Right ventricle myocardium inferior (tissue), 1 donor: ENCODE measurements at places on chromosomes 5 and 9. TPM values are rescaled to one million over a fixed set of nuclear protein-coding genes. Genes with fewer than 3 reads are reported as not detected.

DNA sequence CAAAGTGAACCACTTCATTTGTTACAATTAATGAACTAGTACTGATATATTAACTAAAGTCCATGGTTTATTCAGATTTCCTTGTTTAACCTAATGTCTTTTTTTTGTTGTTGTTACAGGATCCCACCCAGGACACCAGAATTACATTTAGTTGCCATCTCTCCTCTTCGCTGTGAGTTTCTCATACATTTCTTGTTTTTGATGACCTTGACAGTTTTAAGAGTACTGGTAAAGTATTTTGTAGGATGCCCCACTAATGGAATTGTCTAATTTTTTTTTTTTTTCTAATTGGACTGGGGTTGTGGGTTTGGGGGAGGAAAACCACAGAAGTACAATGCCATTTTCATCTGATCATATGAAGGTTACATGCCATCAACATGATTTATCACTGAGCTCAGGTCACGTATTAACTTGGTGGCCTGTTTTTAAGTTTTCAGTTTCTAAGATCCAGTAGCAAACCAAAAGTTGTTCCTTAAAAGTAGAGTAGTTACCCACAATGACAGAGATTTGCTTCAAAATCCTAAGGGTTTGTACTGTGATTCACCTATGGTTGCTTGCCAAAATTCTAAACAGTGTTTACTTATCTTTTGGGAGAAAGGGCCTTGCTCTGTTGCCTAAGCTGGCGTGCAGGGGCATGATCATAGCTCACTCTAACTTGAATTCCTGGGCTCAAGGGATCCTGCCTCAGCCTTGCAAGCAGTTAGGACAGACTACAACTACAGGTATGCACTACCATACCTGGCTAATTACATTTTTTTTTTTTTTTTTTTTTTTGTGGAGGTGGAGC, 4.5 kb upstream of the OTULIN start:
- no peak for DNase-seq

The LNPEP gene
- total RNA-seq: 49.6 TPM

DNA sequence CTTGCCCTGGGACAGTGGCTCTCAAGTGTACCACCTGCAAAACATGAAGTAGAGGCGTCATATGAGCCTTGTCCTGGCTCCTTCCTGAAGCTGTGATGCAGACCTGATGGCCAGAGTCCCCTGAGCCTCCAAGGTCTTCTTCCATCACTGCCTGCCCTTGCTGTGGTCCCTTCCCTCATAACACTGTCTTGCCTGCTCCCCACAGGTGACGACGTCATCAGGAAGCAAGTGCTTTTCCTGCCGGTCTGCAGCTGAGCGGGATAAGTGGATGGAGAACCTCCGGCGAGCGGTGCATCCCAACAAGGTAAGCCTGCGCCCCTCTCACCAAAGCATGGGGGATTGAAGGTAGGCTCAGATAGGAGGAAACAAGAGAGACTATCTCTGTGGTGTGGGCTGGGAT, 107.3 kb downstream of the DAB2IP start:
- DNase-seq: no peak

GRCh38 chr5:135851915-135852845, 17.7 kb downstream of the SLC25A48 start:
- DNase-seq: peak; percentile 51

The OCLN gene
- total RNA-seq: 1.5 TPM

The ZDHHC11B gene
- total RNA-seq: 14.7 TPM

- no peak for DNase-seq
Observed at GRCh38 chr5:177495243-177496060, 2.0 kb downstream of the PDLIM7 start.

GRCh38 chr5:39360471-39361111, 3.7 kb downstream of the C9 start:
- DNase-seq: no peak

GRCh38 chr5:134101686-134102439, 12.6 kb upstream of the TCF7 start:
- DNase-seq: no peak

DNA sequence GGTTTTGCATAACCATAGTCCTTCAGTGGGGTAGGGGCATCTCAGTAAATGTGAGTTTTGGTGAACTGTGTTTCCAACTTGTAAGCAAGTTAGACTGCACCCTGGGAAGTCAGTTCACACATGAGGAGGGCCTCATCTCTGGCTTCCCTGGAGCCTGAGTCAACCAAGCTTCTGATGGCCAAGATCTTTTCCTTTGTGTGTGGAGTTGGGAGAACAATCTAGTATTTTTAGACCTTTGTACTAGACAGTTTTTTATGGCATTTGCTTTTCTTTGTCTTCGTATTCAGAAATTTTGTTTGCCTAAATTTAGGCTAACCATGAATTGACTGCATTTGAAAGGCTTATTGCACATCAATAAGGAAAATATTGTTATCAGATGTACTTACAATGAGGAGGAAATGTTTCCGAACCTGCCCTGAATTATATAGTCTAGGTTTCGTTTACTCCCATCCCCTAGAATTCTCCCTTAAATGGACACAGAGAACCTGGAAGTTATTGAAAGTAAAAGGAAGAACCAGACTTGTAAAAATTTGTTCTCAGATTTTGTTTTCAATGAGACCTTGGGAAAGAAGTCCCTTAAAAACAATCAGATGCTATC, 204.6 kb downstream of the AOPEP start:
- no peak for DNase-seq

DNA sequence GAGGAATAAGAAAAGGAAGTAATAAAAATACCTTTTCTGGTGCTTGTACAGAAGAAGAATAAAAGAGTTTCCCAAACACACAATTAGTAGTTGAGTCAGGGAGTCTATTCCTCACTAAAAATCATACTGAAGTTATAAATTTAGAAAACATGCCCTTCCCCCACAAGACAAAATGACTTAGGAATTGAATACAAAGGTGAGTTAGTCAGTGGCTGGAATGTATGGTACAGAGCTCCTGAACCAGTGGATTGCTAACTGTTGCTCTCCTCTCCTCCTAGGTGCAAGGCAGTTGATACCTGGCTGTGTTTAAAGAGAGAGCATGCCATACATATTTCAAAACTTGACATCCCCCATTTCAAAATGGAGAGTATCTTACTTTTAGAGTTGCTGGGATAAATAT, 1.9 kb downstream of the GDA start:
- DNase-seq: no peak

- no peak for DNase-seq
Observed at GRCh38 chr5:891837-892393, 686 bp downstream of the BRD9 start.

DNA sequence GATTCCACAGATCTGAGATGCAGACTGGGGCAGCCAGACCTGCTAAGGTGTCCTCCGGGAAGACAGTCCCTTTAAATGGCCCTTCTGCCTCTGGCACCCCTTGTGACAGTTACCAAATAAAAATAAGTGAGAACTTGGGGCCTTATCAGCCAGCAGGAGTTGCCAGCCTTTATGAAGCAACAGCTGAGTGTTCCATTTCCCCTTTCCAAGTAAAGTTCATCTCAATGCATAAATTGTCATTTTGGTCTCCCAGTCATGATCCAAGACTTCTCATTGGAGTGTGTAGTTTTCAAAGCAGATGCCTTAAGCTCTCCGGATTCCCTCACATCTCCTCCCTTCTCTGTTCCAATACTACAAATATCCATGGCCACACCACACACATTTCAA, 4.1 kb downstream of the PTCH1 start:
- DNase-seq: no peak

The SPEF2 gene
- total RNA-seq: 1.1 TPM

DNA sequence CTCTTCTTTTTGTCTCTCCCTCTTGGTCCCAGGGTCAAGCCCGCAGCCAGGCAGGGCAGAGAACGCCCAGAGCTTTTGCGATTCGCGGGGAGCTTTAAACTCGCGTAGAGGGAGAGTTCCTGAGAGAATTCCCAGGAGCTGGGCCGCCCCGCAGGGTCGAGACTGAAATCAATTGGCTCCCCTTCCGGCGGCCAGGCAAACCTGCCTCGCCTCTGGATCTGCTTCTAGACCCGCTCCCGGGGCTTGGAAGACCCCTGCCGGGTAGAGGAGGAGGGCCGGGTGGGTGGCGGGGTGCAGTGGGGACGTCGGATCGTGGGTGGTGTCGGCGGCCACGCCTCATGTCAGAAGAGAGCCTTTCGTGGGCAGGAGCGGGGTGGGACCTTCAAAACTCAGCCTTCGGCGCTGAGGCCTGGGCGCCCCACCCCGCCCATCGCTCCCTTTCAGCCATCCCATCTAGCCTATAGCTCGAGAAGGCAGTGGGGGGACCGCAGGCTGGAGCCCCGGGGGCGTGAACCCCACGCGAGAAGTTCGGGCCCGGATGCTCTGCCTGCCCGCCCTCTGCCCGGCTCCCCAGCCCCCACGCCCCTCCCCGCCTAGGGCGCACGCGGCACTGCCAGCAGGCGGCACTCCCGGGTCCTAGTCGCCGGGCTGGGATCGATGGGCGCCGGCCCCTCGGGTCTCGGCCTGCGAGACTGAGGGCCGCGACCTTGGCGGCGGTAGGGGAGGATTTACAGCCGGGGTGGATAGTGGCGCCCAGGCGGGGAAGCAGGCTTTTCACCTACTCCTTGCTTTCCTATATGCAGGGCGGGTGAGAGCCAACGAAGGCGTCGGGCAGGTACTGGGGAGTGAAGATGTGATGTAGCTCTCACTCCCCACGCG, 6.1 kb downstream of the PRDM6 start:
- DNase-seq: no peak

DNA sequence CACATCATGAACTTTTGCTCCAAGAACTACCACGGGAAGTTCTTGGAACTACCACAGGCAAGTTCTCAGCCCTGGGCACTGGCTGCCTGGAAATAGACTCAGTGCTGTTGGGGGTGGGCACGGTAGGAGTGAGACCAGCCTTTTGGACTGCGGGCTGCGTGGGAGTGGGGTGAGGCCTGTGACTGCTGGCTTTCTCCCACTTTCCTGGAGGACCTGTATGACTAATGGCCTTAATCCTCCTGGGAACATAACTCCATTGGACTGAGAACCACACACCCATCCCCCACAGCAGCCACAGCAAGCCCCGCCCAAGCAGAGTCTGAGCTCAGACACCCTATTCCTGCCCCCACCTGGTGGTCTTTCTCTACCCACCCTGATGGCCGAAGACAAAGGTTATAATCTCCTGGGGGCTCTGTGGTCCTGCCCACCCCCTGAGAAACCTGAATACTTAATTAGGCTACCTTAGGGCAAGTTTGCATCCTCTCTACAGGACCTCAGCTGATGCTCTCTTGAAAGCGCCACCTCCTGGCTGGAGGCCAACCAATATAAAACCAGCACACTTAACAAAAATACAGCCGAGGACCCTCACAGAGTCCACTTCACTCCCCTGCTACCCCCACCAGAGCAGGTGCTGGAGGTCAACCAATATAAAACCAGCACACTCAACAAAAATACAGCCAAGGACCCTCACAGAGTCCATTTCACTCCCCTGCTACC, 112.6 kb downstream of the CACNA1B start:
- no peak for DNase-seq

- no peak for DNase-seq
Observed at GRCh38 chr9:137273095-137273490, 4.4 kb upstream of the TOR4A start.

The SLC28A3 gene
- 1.0 TPM for total RNA-seq

The LURAP1L gene
- total RNA-seq: 1.9 TPM

DNA sequence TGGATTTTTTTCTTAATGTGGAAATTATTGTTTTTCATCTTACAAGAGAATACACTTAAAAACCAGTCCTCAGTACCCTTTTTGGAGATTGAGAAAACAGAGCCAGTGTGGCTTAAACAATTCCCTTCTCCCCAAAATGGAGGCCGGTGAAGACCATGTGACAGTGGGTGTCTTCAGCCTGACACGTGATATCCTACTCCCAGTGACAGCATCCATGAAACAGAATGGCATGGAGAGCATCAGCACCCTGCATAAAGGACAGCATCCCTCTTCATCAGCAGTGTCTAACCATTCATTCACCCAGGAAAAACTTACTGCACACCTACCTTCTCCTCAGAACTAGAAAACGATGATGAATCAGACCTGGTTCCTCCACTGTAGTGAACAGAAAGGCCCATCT, 103.4 kb upstream of the RAI14 start:
- DNase-seq: no peak

DNA sequence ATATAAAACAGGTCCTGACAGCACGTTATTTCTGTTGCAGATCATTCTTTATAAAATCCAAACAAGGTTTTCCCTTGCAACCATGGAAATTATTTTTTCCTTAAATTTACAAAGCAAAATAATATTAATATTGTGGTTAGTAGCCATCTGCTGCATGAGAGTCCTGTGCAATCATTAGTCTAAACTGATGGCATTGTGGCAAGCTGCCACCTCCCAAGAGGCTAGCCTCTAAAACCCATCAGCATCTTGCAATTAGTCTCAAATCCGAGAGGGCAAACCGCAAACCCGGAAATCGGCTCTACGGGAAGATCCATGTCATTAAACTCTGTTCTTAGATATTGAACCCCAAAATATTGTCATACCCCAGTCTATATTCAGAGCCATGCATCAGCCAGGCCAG, 11.3 kb upstream of the CDH6 start:
- DNase-seq: no peak

DNA sequence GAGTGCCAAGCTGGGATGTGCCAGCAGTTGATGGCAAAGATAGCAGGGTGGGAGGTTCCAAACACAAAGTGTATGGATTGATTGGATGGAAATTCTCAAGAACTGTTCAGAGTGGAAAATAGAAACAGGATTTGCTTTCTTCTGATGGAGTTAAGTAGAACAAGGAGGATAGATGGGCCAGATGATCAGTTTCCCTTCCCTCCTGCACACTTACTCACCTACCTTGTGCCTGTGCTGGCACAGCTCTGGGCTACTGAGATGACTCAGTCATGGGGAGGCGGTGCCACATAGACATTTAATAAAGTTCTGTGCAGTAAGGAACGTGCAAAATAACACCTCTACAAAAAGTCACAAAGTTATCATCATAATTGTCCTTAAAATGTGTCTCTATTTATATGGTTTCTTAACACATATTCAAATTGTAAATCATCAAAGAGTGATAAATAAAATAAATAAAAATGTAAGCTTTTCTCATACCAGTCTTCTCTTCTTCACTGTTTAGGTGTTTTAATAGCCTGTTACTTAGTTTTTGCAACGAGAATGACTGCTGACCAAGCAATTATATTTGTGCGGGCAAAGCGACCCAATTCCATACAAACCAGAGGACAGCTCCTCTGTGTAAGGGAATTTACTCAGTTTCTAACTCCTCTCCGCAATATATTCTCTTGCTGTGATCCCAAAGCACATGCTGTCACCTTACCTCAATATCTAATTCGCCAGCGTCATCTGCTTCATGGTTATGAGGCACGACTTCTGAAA, 12.7 kb downstream of the PTPDC1 start:
- DNase-seq: no peak

DNA sequence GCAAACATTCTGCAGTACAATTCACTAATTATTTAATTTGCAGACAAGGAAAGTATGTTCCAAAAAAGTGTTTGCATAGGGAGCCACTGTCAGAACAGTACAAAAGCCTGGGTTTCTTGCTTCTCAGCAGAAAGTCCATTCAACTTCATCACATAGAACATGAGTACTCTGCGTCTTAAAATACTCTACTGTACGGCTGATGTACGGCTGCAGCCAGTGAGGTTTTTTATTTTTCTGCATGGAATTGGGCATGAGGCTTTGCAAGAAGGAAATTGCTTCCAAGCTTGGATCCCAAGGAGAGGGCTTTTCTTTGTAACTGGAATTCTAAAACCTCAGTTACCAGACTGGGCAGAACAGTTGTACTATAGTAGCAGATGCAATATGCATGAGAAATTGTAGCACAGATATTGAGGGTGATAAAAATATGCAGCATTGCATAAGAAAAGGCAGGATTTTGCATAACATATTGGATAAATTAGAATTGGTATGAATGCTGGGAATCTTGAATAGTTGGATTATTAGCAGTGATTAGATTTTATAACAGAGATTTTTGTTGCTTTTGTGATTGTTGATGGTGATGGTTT, 178.1 kb upstream of the CDH9 start:
- no peak for DNase-seq

The MYORG gene
- 9.0 TPM for total RNA-seq

- DNase-seq: no peak
Observed at GRCh38 chr5:83720836-83721537, at the start of gene HAPLN1. Gene HAPLN1, minus strand, starts transcription at chr5:83720855. Its CDS starts 47,332 bp downstream, at chr5:83673523.
